Left colon (tissue), 2 donors: ENCODE measurements at places on chromosomes 1 and 21.
A peak's percentile ranks its signal among the peaks of the same experiment; 100 is the strongest.

DNA sequence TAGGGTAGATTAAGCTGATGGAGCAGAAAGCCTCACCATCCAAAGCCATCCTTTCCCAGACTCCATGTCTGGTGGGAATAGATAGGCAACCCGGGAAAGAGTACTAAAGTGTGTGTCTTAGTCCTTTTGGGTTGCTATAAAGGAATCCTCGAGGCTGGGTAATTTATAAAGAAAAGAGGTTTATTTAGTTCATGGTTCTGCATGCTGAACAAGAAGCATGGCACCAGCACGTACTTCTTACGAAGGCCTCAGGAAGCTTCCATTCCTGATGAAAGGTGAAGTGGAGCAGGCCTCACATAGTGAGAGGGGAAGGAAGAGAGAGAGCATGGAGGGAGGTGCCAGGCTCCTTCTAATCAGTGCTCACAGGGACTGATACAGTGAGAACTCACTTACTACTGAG is 6.2 kb upstream of the SLC37A1 start:
- DNase-seq, result no peak

DNA sequence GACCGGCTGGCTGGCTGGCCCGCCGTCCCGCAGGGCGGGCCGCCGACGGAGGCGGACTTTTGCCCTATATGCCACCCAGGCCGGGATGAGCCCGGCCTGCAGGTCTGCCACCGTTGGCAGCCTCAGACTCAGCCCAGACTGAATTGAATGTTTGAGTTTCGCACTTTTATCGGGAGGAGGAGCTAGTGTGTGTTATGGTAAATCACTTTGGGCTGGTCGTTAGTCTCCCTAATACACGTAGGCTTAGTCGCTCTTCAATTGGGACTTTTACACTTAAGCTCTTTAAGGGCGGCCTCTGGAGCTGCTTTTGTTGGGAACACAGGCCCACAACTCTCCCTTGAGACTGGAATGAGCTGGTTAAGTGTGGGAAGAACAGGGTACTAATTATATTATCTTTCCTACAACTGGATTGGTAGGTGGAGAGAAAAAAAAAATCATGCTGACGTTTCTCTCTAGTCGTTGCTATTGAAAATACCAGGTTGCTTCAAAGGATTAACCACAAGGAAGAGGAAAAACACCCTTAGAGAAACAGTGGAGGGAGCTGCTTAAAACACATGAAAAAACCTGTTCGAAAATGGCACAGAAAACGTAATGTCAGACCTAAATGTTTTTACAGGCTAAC is 1.4 kb upstream of the IRF2BP2 start:
- no peak for DNase-seq

- no peak for DNase-seq
These were observed 55.8 kb downstream of the COL18A1 start for GRCh38 chr21:45460611-45461368.

DNA sequence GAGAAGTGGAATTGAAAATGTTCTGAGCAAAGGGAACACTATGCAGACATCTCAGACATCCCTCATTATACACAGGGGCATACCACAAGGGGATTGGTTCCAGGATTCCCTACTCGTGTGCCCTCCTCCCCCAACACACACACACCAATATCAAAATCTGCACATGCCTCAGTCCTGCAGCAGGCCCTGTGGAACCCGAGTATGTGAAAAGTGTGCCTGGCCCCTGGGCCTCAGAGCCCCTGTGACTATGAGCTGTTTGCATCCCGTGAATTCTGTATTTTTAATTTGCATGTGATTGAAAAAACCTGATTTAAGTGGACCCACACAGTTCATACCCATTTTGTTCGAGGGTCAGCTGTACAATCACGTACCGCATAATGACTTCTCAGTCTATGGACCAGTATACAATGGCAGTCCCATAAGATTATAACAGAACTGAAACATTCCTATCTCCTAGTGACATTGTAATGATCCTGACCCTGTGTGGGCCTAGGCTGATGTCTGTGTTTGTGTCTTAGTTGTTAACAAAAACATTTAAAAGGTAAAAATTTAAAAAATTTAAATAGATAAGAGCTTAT is 11.3 kb downstream of the POU2F1 start:
- no peak for DNase-seq

- DNase-seq, result no peak
These were observed 15.0 kb upstream of the ALPL start for GRCh38 chr1:21494196-21494595.

DNA sequence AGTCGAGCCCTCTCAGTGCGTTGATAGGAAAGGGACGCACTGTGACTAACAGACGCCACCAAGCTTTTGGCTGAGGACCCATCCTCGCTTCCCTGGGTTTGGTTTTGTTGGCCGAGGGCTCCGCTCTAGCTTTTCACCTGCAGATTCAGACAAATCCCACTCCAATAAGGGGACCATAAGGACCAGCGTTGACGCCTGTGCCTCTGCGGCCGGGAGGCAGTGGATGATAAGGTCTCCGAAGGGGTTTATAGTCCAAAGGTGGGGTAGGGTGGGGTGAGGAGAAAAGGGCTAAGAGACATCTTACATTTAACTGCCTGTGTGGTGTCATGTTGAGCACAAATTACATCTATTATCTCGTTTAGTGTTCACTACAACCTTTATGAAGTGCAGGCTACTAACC is 760 bp downstream of the PEX14 start:
- DNase-seq, result peak; percentile 30

- peak; percentile 66 for DNase-seq
These were observed 936 bp downstream of the ZBTB21 start for GRCh38 chr21:42009018-42009830.

DNA sequence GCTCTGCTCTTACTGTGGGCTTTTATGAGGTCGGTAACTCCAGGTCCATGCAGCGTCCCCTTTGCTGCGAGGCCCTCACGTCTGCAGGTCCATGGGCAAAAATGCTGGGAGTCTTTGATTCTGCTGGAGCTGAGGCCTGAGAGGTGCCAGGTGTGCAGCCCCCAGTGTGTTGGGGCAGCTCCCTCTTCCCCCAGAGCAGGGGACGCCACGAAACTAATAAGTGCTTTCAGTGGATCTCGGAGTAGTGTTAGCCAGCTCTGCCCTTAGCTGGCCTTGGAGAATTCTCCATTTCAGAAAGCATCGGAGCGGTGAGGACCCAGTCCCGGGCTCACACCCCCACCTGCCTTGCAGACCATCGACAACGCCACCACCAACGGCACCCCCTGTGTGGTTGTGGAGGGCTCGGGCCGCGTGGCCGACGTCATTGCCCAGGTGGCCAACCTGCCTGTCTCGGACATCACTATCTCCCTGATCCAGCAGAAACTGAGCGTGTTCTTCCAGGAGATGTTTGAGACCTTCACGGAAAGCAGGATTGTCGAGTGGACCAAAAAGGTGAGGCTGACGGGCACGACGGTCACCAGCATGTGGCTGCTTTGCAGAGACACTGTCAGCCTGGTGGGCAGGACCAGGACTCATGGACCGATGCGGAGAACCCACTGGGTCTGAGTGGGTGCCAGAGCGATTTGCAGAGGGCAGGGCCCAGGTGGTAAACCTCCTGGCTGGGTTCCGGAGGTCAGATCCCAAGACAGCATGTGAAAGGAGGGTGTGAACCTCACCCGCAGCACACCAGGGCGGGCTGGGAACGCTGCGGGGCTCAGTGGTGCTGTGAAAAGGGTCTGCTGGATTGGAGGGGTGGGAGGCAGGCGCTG is 25.5 kb downstream of the TRPM2 start:
- DNase-seq, result no peak

- DNase-seq, result no peak
These were observed 121.4 kb upstream of the IGSF21 start for GRCh38 chr1:17986156-17986555.

GRCh38 chr1:115710859-115711624 is 57.5 kb downstream of the CASQ2 start:
- no peak for DNase-seq

DNA sequence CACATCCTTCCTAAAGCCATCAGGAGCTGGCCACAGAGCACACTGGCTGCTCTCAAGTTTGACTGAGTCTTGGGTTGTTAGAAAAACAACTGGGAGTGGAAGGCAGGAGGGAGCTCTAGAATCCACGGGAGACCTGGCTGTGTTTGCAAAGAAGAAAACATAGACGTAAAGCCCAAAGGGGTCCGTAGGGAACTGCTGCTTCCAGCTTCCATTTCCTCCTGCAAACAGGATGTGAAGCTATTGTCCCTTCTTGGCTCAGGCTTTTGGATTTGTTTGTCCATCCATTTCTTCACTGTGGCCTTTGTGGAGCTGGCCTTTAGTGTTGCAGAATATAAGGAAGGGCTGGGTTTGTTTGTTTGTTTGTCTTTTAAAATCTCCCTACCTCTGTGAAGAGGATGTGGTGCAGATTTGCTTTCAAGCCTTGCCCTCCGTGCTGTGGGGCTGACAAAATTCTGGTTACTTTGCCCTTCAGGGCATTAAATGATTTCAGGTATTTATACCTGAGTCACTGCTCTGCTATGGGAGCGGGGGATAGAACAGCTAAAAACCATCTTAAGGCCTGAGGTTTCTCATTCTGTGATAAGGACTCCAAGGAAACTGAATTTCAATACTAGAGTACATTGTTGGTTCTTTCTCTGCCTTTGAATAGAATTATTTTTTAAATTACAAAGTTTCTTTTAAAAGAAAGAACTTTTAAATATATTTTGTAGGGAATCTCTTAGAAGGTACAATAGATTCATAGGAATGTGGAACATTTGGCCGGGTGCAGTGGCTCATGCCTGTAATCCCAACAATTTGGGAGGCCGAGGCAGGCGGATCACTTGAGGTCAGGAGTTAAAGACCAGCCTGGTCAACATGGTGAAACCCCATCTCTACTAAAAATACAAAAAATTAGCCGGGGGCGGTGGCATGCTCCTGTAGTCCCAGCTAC is 74.3 kb downstream of the MPZL1 start:
- no peak for DNase-seq

- no peak for DNase-seq
These were observed 17.5 kb upstream of the PDIK1L start for GRCh38 chr1:26094076-26094669.

- DNase-seq, result no peak
These were observed 2.1 kb downstream of the ZFP69 start for GRCh38 chr1:40479156-40479555.

DNA sequence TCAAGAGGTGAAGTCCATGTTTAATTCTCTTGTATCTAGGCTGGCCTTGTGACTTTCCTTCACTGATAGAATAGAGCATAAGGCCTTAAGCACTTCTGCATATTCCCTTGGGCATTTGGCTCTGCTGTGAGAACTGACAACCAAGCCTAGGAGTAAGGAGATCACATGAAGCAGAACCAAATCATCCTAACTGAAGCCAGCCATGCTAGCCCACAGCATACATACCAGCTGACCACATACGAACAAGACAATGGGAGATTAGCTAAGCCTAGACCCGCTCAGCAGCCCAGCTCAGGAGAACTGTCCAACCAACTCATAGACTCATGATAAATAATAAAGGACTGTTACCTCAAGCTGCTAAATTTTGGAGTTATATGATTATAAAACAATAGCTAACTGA is 114.6 kb upstream of the NEK7 start:
- DNase-seq, result no peak

GRCh38 chr1:28161751-28162150 is 14.7 kb downstream of the PTAFR start:
- DNase-seq, result no peak

DNA sequence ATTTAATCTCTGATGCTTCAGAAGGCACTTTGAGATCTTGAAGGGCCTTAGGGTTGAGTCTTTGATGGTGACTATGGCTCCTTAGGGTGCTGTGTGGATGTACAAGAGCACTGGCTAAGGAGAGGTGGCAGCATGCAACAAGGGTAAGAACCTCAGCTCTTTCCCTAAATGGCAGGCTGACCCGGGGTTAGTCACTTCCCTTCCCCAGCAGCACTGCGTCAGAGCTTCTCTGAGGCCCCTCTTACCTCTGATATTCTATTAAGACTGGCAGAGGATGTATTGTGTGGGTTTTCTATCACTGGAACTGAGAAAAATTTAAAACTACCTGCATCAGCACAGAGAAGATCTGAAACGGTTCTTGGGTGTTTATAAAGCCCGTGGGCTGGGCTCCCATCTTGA is 11.8 kb downstream of the C1orf116 start:
- DNase-seq, result no peak

- no peak for DNase-seq
These were observed 22.8 kb upstream of the ZNF281 start for GRCh38 chr1:200432586-200432985.

GRCh38 chr1:165773324-165773965 is 4.8 kb upstream of the TMCO1 start:
- DNase-seq, result no peak
